Esophagus mucosa (tissue), 1 donor: ENCODE measurements at places on chromosomes 5 and 9. TPM values are rescaled to one million over a fixed set of nuclear protein-coding genes. Genes with fewer than 3 reads are reported as not detected.

DNA sequence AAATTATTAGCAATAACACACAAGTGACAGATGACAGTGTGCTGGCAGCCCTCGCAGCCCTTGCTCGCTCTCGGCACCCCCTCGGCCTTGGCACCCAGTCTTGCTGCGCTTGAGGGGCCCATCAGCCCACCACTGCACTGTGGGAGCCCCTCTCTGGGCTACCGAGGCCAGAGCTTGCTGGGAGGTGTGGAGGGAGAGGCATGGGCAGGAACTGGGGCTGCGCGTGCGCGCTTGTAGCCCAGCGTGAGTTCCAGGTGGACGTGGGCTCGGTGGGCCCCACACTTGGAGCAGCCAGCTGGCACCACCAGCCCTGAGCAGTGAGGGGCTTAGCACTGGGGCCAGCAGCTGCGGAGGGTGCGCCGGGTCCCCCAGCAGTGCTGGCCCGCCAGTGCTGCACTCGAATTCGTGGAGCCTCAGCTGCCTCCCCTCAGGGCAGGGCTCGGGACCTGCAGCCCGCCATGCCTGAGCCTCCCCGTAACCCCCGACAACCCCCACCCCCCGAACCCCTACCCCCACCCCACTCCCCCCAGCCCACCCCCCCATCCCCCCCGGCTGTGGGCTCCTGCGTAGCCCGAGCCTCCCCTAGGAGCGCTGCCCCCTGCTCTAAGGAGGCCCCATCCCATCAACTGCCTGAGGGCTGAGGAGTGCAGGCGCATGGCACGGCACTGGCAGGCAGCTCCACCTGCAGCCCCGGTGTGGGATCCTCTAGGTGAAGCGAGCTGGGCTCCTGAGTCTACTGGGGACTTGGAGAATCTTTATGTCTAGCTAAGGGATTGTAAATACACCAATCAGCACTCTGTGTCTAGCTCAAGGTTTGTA, 240.9 kb downstream of the TRIM36 start:
- ATAC-seq: no peak

The BHMT2 gene
- total RNA-seq: 0.72 TPM

DNA sequence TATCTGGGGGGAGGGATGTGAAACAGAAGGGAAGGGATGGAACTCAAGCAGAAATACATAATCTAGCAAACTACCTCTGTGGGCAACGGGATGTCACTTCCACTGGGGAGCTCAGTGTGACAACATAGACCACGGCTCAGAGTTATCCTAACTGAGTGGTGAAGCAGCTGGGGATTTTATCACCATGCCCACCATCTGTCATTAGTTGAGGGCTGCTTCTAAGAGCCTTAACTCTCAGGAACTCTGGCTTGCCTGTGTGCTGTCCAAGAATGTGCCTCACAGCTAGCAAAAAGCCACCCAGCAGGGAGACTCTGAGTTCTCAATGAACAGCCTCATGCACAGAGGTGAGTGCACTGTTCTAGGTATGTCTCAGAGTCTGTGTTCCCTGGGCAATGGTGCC, 90.6 kb upstream of the CXCL14 start:
- ATAC-seq: no peak

DNA sequence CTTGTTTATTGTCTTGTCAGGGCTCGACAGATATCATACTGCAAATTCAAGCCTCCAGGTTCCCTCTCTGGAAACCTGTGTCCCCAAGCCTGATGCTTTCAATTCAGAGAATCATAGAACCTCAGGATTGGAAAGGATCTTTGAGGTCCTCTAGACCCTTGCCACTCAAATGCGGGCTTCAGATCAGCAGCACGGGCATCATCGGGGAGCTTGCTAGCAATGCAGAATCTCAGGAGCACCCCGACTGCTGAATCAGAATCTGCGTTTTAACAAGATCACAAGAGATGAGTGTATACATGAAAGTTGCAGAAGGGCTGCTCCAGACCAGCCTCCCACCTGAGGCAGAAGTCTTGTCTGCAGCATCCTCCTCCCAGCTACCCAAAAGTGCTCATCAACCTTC, 13.1 kb upstream of the EGFLAM start:
- ATAC-seq: no peak

DNA sequence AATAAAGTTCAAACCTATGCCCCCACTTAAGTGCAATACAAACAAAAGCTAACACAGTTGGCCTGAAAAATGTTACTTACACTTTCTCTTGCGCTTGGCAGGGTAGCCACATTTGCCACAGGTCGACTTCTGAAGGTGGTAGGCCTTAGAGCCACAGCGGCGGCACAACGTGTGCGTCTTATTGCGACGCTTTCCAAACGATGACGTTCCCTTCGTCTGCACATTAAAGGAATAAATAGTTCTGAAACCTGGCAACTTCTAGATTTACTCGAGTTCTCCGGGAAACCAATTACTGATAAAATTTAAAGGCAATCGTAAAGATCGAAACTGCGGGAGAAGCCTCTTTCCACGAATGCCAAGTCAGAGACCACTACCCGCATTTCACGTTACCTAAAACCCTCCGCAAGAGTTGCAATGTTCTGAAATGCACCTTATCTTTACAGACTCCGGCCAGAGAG, 602 bp downstream of the RPL37 start:
- no peak for ATAC-seq

The PDLIM4 gene
- 26.9 TPM for total RNA-seq

DNA sequence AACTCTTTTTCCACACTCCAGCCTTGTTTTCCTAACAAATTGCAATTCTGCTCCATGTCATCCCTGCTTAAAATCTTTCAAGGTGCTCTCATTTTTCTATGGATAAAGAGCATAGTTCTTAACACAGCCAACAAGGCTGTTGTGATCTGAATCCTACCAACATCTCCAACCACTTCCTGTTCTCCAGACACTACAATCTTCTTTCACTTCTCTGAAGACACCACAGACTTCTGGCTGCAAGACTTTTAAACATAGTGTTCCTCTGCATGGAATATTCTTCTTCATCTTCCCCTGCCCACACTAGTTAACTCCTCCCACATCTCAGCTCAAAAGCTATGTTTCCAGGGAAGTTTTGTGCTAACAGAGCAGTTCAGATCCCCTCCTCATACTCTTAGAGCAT, 404.8 kb downstream of the MAN2A1 start:
- ATAC-seq: no peak

The C9orf50 gene
- not detected for total RNA-seq
